Activated naive CD8-positive, alpha-beta T cell treated with anti-CD3 and anti-CD28 coated beads, Interleukin-2, amount 10 ng/mL, durations not matched to agents 7 days and 5 days (primary cell): ENCODE measurements at places on chromosomes 13 and 19. TPM values are rescaled to one million over a fixed set of nuclear protein-coding genes. Genes with fewer than 3 reads are reported as not detected.

WDR88 gene
- total RNA-seq = not detected

DNA sequence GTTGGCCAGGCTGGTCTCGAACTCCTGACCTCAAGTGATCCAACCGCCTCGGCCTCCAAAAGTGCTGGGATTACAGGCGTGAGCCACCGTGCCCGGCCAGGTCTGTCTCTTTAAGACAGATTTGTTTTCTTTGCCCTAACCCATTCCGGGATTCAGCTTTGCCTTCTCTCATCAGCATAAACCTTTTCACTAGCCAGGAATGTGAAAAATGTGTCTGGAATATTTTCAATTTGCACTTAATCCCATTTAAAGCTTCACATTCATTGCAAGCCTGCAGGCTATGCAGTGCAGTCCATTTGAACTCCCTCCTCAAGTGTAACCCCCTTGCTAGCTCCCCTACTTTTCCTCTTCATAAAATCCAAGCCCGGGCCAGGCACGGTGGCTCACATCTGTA lies 880 bp upstream of the TMEM160 start:
- H3K4me1 ChIP-seq = peaks cover 18% of the 10 kb centered on the region
- H3K4me3 ChIP-seq = peak overlapping the region; percentile 94
- peaks cover 5% of the 10 kb centered on the region for H3K27me3 ChIP-seq
- DNase-seq = no peak

DNA sequence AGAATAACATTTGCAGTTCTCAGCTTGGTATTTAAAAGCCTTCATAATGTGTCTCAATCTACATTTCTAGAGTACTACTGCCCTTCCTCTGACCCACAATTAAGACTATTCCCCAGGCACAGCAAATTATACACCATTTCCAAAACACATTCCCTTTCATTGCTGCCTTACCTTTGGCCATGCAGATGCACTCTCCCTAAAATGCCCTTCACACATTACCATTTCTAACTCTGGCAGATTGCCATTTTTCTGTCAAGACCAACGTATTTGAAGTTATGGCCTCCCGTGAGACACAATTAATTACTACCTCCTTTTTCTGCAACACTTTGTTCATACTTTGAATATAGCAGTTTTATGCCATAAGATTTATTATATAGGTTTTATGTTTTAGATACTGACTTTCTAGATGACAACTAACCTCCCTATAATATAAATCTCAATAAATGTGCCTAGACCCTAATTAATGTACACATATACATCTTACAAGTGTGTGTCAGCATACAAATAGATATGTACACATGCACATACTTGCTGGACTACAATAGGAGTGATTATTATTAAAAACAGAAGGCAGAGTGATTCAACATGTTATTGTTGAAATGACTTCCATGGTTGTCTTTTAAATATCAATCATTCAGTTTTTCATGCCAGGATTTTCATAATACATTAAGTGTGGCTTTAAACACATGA lies 2902.5 kb downstream of the PCDH9 start:
- H3K27me3 ChIP-seq = no peaks in the 10 kb centered on the region
- DNase-seq = no peak
- H3K4me1 ChIP-seq = no peaks in the 10 kb centered on the region
- H3K36me3 ChIP-seq = no peaks in the 10 kb centered on the region
- H3K27ac ChIP-seq = no peak overlapping the region

DNA sequence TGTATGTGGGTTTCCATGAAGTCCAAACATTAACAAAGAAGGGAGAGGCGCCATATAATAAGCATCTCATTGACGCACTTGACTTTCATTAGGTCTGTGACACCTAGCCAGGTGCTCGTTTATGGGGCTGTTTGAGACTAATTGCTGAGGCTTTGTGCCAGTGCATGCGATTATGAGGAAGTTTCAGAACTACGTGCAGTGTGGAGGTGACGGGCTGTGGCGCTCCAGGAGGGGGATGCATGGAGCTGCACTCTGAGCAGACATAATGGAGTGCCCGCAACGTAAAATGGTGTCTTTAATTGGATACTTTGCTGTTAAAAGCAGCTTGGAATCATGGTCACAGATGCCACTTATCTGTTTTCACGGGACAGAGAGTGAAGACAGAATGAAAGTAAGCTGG lies 223.2 kb downstream of the FGF9 start:
- no peak overlapping the region for H3K27ac ChIP-seq
- DNase-seq = no peak
- no peaks in the 10 kb centered on the region for H3K4me1 ChIP-seq
- H3K4me3 ChIP-seq = no peak overlapping the region

DNA sequence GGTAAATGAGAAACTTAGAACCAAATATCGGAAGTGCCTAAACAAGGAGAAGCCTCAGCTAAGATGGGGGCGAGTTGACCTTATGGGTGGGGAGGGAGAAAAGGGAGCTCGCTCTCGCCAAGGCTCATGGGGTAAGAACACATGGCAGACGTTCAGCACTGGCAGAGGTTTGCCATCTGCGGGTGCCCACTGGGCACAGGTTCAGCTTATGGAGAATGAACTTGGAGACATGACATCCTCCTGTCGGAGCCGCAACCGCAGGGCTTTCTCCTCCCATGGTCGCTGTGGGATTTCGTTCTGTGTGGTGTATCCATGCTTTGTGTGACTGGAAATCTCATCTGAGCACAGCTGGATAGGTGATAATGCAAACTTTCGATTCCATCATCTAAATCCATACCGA lies 36.1 kb upstream of the PEPD start:
- no peak overlapping the region for H3K4me3 ChIP-seq
- H3K27me3 ChIP-seq = peaks cover 2% of the 10 kb centered on the region
- DNase-seq = no peak
- no peaks in the 10 kb centered on the region for H3K36me3 ChIP-seq
- H3K4me1 ChIP-seq = no peaks in the 10 kb centered on the region
- no peak overlapping the region for H3K27ac ChIP-seq

MAP4K1 gene
- 299 TPM for total RNA-seq

DNA sequence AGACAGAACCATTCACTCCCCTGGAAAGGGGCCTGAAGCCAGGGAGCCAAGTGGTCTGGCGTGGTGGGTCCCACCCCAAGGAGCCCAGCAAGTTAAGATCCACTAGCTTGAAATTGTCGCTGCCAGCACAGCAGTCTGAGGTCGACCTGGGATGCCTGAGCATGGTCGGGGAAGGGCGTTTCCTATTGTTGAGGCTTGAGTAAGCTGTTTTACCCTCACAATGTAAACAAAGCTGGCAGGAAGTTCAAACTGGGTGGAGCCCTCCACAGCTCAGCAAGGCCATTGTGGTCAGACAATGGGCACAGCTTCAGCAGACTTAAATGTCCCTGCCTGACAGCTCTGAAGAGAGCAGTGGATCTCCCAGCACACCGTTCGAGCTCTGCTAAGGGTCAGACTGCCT lies 195.6 kb upstream of the DACH1 start:
- no peaks in the 10 kb centered on the region for H3K36me3 ChIP-seq
- no peak overlapping the region for H3K4me3 ChIP-seq
- no peak overlapping the region for H3K27ac ChIP-seq
- H3K27me3 ChIP-seq = no peaks in the 10 kb centered on the region
- H3K4me1 ChIP-seq = no peaks in the 10 kb centered on the region
- DNase-seq = no peak

GRCh38 chr19:3057275-3057714 lies 5.0 kb downstream of the TLE5 start:
- DNase-seq = no peak
- no peak overlapping the region for H3K4me3 ChIP-seq
- H3K36me3 ChIP-seq = peaks cover 30% of the 10 kb centered on the region

TLE2 gene
- total RNA-seq = 5.0 TPM

DNA sequence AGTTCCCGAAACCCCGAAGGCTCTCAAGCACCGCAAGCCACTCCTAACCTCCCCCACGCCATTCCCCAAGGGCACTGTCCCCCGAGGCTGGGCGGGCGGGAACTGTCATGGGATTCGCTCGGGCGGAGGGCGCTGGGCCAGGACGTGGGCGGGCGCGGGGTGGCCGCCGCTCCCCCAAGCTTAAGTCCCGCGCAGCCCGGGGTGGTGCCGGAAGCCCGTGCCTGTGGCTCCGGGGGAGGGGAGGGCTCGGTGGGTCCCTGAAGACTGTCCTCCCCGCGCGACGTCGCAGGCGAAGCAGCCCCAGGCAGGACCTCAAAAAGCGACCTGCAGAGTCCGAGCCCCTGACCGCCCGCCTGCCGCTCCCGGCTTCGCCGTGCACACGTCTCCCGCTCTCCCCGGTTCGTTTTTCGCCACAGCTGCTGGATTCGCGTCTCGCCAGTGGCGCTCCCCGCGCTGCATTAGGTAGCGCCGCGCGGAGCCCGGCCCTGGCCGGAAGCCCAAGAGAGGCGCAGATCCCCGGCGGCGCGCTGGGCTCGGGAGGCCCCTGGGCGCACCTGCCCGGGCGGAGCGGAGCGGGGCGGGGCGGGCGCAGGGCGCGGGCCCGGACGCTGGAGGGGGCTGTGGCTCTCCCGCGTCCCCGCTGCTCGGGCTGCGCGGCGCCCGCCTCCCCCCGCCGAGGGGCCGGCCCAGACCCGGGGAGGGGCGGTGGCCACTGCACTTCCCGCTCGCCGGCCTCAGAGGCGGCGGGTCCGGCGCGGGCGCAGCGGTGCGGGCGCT lies at the start of gene FARP1:
TSS of gene FARP1 (plus strand) at position 715 of the 777 bp plus-strand sequence. CDS start 70,149 bp downstream, outside the sequence.
- H3K4me3 ChIP-seq = peak within 1 kb of the TSS; percentile 82
- DNase-seq = peak; percentile 80
- peaks cover 10% of the 10 kb centered on the region for H3K4me1 ChIP-seq

GRCh38 chr13:63690672-63691071 lies 2275.0 kb upstream of the PCDH20 start:
- H3K4me1 ChIP-seq = no peaks in the 10 kb centered on the region
- no peaks in the 10 kb centered on the region for H3K36me3 ChIP-seq
- no peak for DNase-seq
- H3K4me3 ChIP-seq = no peak overlapping the region

- H3K4me3 ChIP-seq = no peak overlapping the region
- peaks cover 6% of the 10 kb centered on the region for H3K27me3 ChIP-seq
- no peaks in the 10 kb centered on the region for H3K36me3 ChIP-seq
These were observed 58.0 kb upstream of the CYSLTR2 start for GRCh38 chr13:48595431-48596429.

SIGLECL1 gene
- not detected for total RNA-seq

JAK3 gene
- total RNA-seq = 122 TPM

GRCh38 chr13:27533155-27533643 lies 82.8 kb upstream of the MTIF3 start:
- no peak overlapping the region for H3K4me3 ChIP-seq
- peak; percentile 65 for DNase-seq
- no peak overlapping the region for H3K27ac ChIP-seq
- H3K36me3 ChIP-seq = no peaks in the 10 kb centered on the region

- peaks cover 27% of the 10 kb centered on the region for H3K4me1 ChIP-seq
- H3K27ac ChIP-seq = peak overlapping the region; percentile 88
- peak overlapping the region; percentile 95 for H3K4me3 ChIP-seq
- H3K27me3 ChIP-seq = no peaks in the 10 kb centered on the region
- peak; percentile 59 for DNase-seq
These were observed 420 bp downstream of the ECH1 start for GRCh38 chr19:38831142-38831605.

PGLYRP1 gene
- total RNA-seq = not detected
